Esophagus squamous epithelium (tissue), 5 donors: ENCODE measurements at places on chromosomes 11 and 22.

DNA sequence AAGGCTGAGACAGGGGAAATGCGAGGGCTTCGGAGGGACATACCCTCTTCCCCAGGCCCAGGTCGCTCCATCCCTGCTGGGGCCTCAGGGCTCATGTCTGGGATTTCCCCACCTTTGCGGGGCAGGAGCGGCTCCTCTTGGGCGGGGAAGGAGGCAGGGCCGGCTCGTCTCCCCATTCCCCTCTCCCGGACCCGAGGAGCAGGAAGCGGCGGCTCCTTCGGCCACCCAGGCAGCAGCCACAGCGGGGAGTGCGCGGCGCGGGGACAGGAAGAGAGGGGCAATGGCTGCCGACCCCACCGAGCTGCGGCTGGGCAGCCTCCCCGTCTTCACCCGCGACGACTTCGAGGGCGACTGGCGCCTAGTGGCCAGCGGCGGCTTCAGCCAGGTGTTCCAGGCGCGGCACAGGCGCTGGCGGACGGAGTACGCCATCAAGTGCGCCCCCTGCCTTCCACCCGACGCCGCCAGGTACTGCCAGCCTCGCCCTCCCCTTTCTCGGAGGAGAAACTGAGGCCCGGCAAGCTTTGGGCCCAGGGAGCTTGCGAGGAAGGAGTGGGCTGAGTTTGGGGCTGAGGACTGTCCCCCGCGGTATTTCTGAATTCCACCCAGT lies at the start of gene ANKK1:
ANKK1 (plus strand) TSS at position 175 of the 607 bp plus-strand sequence; CDS start at position 281, 106 bp downstream.
- DNase-seq = no peak

DNA sequence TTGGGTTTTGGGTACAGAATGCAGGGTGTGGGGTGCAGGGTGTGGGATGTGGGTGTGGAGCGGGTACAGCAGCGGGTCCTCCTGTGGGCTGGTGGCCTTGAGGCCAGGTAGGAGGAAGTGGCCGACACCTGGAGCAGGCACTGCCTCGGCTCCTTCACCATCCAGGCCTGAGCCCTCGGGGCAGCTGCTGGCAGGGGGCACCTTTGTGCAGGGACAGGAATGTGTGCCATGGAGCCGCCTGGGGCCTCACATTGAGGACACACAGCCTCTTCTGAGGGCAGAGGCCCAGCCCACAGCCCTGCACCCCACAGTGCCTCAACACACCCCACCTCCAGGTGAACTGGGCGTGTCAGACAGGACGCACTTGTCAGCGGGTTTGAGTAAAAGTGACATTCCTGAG lies 984.0 kb downstream of the BRD1 start:
- no peak for DNase-seq

GRCh38 chr11:47980088-47980906 lies at the start of gene PTPRJ:
Gene PTPRJ, plus strand, starts transcription at chr11:47980559. Its CDS starts 354 bp downstream, at chr11:47980913.
- no peak for DNase-seq

- no peak for DNase-seq
Observed at GRCh38 chr11:95229993-95230809, 801 bp downstream of the SESN3 start.

DNA sequence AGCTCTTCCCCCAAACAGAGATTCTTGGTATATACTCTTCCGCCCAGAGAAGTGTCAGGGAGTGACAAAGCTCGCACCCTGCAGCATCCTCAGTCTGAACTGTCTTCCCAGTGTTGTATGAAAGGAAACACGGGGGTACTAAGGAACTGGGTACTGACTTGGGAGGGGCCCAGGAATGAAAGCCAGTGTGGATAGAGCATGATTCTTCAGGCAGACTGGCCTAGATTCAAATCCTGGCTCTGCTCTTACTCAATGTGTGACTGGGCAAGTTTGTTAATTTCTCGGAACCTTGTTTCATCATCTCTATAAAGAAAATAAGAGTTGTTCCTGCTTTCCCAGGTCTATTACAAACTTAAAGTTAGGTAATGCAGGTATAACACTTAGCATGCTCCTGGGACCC lies 266.0 kb upstream of the NARS2 start:
- DNase-seq = no peak

DNA sequence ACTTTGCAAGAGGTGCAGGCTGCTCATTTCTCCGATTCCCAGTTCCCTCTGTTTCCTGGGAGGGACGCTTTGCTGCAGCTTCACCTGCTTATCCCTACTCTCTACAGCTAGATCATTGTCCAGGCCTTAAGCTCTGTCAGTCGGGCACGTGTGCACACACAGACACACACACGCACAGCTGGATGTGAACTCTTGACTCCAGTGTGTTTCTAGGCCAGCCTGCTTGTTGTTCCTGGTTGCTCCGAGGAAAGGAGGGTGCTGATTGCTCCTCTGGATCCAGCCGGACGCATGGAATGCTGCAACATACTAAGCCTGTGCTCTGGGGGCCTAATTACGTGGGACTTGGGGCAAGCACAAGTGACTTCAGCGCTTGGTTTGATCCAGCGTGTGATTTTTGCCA lies 19.7 kb downstream of the ZNRF3 start:
- no peak for DNase-seq
